Right ventricle myocardium inferior (tissue), 1 donor: ENCODE measurements at places on chromosomes 7 and 10. TPM values are rescaled to one million over a fixed set of nuclear protein-coding genes. Genes with fewer than 3 reads are reported as not detected.

Gene SH2B2
- total RNA-seq = 1.2 TPM

Gene FZD1
- total RNA-seq = 10.3 TPM

Gene PRF1
- 4.3 TPM for total RNA-seq

Gene PRKAR2B
- 23.2 TPM for total RNA-seq

Gene DYDC2
- not detected for total RNA-seq

Gene CPXM2
- total RNA-seq = 4.6 TPM

Gene LDB3
- 1,478 TPM for total RNA-seq

Gene IDI2
- 0.30 TPM for total RNA-seq

Gene CNPY1
- not detected for total RNA-seq

Gene TRIL
- 2.3 TPM for total RNA-seq

Gene CRYGN
- total RNA-seq = not detected

Gene FGL2
- 13.0 TPM for total RNA-seq

Gene HABP2
- total RNA-seq = not detected
